Activated CD4-positive, alpha-beta T cell treated with anti-CD3 and anti-CD28 coated beads, Interleukin-2, amount 10 ng/mL, durations not matched to agents 7 days and 5 days (primary cell): ENCODE measurements at places on chromosomes 4 and X.

DNA sequence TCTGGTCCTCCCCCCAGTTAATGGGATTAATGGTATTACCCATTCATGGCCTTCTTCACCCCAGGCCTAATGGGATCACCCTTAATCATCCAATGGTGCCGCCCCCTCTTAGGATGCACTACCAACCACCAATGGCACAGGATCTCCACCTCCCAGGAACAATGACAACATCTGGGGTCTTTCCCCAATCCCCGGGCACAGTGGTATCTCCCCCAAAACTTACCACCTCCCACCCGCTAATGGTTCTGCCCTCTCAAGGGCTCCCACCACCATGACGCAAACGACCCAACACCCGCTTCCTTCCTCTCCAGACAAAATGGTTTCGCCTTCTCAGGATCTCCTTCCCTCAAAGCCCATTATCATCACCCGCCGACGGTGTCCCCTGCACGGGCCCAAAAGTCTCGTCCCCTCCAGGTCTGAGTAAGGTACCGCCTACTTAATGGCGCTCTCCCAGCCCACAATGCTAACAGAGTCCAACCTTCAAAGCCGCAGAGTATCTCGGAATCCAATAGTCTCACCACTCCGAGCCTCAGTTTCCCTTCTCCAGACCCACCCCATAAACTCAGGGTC is 458 bp downstream of the GRIPAP1 start:
- DNase-seq = peak; percentile 51

DNA sequence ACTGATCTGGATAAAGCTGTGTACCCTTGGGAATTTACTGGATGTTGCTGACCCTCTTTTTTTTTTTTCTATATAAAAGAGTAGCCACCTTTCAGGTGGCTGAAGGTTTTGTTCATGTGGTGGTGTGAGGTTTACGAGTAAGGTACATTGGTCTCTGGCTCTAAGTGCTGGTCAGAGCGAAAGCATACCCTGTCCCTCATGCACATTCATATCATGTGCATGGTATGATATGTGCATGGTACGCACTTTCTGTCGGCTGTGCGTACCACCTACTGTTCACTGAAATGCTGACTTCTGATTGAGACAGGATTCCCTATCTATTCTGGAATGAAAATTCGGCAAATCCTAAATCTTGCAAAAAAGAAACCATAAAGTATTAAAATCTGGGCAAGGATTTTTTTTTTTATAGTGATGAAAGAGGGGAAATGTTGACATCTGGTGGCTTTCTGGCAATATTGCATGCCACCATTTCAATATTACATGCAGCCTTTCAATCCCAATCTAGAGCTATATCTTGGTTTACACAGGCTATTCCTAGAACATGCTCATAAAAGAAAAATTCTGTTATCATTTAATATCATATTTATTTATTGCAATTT is 32.8 kb downstream of the FAM149A start:
- DNase-seq = no peak

GRCh38 chrX:124028182-124028581 is 66.7 kb downstream of the STAG2 start:
- DNase-seq = no peak

DNA sequence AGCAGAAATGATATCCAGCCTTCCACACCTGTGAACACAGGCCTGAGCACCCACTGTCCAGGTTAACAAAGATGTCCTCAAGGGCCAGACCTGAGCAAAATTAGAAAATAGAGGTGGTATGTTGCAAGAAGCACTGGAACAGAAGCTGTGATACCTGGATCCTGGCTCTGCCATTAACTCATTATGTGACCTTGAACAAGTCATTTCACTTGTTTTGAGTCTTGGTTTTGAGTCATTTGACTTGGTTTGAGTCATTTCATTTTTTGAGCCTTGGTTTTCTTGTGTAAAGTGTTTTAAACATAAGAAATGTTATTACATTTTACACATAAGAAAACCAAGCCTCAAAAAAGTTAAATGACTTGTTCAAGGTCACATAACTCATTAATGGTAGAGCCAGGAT is 2.9 kb upstream of the NWD2 start:
- no peak for DNase-seq

DNA sequence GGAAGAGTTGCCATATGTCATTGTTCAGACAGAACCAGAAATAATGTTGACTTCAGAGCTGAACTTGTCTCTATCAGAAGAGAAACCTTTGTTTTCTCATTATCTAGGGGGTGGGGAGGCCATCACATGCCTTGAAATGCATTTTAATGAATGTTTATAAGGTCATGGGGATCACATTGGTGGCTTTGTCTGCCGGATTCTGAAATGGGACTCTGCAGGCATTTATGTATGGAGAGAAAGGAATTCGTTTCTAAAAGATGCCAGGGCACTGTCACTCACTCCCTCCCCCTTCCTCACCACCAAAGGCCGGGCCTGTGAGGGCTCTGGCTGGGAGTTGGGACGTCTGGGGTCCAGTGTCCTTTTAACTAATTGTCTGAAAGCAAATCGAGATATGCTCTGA is 102.2 kb downstream of the MAMLD1 start:
- DNase-seq = no peak

- DNase-seq = no peak
Measured at GRCh38 chr4:133314991-133315390, 165.9 kb downstream of the PCDH10 start.

DNA sequence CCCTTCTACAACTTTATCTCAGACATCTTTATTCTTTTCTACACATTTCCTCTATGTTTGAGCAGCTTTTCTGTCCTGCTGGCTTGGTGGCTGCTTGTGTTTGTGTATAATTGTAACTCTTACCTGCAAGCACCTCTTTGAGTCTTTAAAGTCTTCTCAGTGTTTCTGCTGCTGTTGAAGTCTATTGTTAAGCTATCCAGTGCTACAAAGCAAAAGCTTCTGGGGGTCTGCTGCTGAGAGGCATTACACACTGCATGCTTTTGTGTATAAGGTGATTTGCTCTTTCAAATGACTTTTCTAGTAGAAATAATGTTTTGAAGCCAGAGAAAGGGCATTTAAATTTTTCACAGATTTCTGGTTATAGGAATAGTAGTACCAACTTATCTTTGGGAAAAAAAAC is 241.8 kb downstream of the DTHD1 start:
- DNase-seq = no peak

- DNase-seq = no peak
Measured at GRCh38 chr4:13207226-13207625, 276.9 kb downstream of the RAB28 start.

- no peak for DNase-seq
Measured at GRCh38 chrX:72381439-72382201, 75.9 kb upstream of the CITED1 start.

- no peak for DNase-seq
Measured at GRCh38 chr4:159401791-159402380, 299.0 kb downstream of the RAPGEF2 start.

DNA sequence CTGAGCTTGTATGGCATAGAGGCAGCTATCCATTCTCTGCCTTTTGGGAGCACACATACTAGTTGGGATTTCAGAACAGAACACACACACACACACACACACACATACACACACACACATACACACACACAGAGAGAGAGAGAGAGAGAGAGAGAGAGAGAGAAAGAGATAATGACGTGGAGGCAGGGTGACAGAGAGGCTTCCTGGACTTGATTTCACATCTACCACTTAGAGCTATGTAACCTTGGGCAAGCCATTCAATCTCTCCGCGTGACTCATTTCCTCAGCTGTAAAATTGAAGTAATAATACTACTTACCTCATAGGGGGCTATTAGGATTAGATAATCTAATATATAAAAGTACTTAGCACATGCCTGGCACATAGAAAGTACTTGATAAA is 12.3 kb upstream of the GRIA3 start:
- DNase-seq = no peak

DNA sequence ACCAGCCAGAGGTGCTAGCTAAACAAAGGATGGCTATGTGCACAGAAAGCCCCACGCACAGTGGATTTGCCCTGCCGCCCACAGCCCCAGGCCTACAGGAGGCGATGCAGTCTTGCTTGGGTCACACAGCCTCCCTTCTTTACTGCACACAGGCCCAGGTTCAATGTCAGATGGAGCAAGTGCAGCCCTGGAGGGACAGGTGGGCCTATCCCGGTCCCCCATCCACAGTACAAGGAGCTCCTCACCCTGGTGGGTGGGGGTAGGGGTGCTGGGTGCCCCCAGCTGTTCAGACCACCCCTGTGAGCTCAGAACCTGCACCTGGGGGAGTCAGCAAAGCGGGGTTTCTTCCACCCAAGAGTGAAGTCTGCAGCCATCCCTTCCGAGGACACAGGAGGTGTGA is 87.8 kb downstream of the WFS1 start:
- DNase-seq = no peak

DNA sequence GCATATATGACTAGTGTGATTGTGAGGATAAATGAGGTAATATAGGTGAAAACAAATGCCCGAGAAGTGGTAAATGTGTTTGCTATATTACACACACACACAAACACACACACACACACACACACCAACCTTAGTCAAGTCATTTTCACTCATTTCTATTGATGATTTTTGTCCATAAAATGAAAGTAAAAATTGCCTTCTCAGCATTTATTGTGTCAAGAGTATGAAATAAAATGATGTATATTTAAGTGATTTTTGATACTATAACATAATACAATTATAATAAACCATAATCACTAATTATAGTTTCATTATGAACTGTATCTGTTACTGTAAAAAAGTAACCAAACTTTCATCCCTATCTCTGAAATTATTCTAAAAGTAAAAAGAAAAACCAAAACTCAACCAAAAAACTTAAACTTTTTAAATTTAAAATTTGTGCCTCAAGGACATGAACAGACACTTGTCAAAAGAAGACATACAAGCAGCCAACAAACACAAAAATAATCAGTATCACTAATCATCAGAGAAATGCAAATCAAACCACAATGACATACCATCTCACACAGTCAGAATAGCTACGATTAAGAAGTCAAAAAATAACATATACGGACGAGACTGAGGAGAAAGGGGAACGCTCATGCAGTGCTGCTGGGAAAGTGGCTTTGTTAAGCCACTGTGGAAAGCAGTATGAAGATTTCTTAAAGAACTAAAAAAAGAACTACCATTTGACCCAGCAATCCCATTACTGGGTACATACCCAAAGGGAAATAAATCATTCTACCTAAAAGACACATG is 601.0 kb downstream of the TMA16 start:
- no peak for DNase-seq

DNA sequence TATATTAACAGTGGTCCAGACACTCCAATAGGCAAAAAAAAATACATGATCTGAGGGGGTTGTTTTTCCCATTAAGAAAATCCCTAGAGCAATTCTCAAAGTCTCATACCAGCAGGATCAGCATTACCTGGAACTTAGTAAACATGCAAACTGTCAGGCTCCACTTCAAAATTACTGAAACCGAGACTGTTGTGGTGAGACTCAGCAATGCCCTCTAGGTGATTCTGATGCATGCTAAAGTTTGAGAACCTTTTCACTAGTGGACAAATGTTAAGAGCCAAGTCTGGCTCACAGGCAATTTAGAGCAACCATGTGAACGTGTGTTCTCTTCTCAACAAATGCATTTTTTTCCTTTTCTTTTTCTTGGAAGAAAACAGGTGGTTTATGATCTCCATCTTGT is 30.2 kb downstream of the NEK1 start:
- DNase-seq = no peak

DNA sequence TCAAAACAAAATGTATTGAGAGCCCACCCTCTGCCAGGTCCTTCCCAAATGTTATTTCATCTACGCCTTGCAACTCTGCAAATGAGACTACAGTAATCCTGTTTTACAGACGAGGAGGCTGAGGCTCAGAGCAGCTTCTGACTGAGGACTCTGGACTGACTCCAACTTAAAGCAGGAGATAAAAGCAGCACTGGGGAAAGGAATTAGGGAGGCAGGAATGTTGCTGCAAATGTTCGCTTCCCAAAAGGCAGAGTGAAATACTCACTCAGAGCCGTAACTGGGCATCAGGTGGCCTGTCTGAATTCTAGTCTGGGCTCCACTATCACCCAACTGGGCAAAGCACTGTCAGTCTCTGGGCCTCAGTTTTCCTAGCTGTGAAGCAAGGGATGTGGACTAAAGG is 94.7 kb upstream of the SRD5A3 start:
- no peak for DNase-seq

DNA sequence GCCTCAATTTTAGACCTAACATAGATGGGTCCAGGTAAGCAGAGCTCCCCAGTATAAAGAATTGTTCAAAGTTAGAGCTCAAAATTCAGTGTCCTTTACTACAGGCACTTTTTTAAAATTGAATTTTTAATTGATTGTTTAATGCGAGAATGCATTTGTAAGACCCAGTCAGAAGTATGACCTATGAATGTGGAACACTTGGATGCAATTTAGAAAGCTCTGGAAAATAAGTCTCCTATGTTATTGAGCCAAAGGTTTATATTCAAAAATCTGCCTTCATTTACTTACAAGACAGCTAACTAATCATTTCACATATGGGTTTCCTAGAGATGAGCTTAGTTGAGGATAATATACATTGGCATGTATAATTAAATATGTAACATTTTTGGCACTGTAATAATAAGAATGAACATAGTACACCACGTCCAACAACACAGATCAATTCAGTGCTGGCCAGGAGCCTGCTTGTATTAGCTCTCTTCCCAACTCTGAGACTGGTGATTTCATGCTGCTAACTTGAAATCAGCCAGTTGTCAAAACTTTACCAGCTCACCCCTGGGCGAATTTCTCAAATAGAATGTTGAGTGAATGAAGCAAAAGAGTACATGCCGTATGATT is 197.2 kb upstream of the NPY2R start:
- DNase-seq = no peak

- DNase-seq = no peak
Measured at GRCh38 chr4:85717351-85717750, 242.4 kb downstream of the ARHGAP24 start.

DNA sequence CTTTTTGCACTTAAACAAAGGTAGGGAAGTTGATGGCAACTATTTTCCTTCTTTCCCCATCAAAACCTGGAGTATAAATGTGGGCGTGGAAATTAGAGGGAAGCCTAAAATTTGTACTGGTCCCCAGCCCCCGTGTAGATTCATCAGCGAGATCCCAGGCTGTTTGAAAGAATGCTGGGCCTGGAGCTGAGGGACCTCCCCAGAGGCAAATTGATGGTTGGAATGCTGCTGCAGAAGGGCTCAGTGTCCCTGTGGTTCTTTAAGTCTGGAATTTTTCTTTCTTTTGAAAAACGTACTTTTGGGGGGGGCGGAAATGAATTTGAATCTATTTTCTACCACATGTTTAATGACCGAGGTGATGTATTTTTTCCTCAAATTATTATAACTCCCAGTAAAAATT is 197.2 kb downstream of the CBR4 start:
- DNase-seq = no peak

DNA sequence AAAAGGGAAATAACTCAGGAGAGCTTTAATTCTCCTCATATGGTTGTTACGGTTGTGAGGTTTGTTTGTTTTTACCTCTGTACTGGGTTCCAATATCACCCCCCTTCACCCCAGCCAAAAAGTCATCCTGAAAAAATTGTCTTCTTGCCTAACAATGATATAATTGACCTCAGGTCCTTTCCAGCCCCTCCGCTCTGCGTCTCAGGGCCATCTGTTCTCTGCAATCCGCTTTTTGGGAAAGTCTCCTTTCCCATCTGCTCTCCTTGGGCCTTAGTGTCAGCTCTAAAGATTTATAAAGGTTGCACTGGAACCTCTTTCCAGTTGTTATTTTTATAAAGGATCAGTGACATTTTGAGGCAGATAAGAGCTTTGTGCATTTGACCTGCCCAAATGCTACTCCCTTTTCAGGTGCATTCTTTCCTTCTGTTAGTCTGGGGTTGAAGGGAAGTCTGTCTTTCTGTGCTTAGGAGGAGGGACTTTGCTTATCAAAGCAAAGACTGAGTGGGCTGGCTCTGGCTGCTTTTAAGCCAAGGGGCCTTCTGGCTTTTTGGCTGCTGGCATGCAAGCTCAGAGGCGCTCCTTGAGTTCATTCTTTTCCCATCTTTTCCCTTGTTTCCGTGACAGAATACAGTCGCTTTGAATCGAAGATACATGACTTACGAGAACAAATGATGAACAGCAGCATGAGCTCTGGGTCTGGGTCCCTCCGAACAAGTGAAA is 34.1 kb downstream of the DLG3 start:
- no peak for DNase-seq
